ENCODE measurements at places on chromosomes 11 and 22.

- no peak for DNase-seq
Observed at GRCh38 chr11:128580612-128581011, 6.7 kb downstream of the ETS1 start.

DNA sequence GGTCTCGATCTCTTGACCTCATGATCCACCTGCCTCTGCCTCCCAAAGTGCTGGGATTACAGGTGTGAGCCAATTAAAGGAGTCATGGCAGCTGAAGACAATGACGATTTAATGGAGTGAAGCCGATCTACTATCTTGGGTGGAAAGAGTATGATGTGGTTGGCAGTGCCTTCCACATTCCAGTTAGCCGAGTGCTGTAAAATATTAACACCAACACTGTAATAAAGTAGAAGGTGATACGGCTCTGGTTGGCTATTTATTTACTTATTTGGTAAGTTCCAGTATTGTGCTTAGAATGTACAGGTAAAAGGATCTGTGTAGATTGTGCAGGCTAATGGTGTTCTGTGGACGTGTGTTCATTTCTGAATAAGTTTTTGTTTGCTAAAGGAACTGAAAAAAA, 149.6 kb upstream of the MTMR2 start:
- no peak for DNase-seq

- no peak for DNase-seq
Observed at GRCh38 chr11:102345904-102346303, 1.1 kb upstream of the BIRC2 start.

DNA sequence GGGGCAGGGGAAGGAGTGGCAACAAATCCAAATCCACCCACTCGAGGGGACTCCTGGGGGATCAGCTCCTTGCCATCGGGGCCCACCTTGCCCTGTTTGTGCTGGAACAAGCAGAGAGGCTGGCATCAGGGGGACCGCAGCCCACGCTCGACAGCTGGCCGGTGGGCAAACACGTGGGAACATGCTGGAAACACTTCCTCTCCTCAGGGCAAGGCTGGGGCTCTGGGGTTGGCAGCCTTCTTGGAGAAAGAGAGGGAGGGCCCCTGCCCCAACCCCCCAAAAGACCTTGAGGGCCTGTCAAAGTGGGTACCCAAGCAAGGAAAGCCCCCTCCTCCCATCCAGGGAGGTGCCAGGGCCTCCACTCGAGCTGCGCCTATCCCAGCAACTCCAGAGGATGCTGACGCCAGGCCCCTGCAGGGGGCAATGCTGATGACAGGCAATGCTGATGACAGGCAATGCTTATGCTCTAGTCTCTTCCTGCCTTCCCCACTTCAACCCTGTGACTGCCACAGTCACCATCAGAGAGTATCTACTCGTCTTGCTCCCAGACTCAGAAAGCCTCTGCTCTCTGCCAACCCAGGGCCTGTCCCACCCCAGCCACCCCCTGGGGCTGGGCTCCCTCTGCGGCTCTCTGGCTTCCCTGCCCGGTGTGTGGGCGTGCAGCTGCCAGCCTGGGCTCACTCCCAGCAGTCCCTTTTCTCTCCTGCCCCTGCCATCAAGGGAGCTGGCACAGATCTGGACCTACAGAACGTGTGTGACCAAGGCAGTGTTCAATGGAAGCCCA, 6.0 kb downstream of the ESS2 start:
- no peak for DNase-seq

DNA sequence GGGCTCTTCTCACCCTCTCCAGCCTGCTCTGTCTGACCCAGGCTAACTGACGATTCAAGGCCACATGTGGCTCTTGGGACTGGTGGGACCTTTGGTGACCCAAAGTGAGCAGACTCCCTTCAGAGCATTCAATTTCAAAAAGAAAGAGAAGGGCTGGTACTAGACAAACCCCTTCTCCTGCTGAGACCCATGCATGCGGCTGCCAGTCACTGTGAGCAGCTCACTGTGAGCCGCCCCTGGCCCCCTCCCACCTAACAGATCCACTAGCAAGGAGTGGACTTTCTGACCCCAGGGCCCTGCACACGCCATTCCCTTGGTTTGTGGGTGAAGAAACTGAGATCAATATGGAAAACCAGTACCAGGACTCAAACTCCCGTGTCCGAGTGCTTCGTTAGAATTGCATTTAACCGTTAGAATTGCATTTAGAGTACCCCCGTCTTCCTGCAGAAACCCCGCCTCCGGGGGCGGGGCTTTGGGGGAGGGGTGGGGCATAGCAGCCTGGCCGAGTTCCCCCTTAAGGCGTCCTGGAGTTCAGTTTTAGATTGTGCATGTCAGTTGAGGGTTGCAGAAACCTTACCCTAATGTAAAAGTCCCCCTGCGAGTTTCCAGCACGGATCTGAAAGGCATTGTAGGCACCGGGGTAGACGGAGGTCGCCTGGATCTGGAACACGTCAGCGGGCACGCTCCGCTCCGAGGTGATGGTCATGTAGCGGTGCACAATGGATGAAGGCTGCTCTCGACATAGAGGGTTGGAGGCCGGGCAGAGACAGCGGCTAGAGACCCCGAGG, 5.1 kb downstream of the EFEMP2 start:
- DNase-seq = no peak

GRCh38 chr22:29345932-29346331, 30.4 kb upstream of the RASL10A start:
- no peak for DNase-seq

- no peak for DNase-seq
Observed at GRCh38 chr11:68354148-68354872, 41.9 kb downstream of the LRP5 start.

- DNase-seq = peak; percentile 47
Observed at GRCh38 chr11:61026121-61027031, 54.9 kb downstream of the CD6 start.

- DNase-seq = no peak
Observed at GRCh38 chr11:11125618-11126017, 227.4 kb downstream of the CSNK2A3 start.

- no peak for DNase-seq
Observed at GRCh38 chr11:89177691-89178231, at the start of gene TYR. TYR (plus strand) TSS chr11:89177875; CDS start chr11:89177954, 79 bp downstream.

DNA sequence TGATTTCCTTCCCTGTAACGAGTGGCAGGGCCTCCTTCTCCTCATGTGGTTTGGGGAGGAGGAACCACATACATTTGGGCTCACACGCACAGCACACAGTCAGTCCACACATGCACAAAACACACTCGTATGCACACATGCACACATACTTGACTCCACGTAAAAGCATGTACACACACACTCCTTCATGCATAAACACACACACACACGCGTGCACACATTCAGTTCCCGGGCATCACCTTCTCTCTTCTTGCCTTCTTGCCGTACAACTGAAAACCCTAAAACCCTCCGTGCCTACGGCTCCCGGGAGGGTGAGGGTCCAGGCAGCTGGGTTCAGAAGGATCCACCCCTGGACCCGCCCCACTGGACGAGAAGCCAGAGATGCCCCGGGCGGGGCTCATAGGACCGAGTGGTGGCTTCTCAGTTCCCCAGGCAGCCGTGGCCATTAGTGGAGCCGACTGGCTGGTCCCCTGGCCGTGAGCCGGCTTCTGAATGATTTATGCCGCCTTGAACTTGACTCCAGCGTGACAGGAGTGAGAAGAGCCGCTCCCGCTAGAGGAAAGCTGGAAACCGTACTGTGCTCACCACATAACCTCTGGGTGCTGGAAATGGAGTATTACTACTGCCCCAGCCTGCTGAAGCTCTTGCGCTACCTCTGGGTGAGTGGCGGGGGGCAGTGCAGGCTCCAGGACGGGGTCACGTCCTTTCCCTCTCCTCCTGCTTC, 117.4 kb downstream of the KIAA1671 start:
- DNase-seq = no peak

DNA sequence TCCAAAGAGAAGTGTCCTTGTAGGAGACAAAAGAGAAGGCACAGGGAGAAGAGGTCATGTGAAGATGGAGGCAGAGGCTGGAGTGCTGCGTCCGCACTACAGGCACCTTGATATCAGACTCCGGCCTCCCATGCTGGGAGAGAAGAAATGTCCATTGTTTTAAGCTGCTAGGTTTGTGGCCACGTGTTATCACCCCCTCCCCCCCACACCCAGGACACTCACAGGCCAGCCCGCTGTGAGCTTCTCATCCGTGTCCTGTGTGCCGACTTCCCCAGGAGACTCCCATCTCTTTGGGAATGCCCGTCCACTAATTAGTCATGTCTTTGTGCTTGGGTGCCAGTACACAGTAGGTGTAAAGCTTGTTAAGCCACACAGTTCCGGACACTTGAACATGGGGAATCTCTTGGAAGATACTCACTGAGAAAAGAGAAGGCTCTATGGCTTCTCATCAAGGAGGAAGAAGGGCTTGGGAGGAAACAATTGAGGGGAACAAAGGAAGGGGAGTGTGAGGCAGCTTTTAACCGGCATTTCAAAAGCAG, 1234.7 kb downstream of the TBC1D22A start:
- DNase-seq = no peak

- DNase-seq = no peak
Observed at GRCh38 chr22:42630901-42631602, 9.3 kb downstream of the ATP5MGL start.

DNA sequence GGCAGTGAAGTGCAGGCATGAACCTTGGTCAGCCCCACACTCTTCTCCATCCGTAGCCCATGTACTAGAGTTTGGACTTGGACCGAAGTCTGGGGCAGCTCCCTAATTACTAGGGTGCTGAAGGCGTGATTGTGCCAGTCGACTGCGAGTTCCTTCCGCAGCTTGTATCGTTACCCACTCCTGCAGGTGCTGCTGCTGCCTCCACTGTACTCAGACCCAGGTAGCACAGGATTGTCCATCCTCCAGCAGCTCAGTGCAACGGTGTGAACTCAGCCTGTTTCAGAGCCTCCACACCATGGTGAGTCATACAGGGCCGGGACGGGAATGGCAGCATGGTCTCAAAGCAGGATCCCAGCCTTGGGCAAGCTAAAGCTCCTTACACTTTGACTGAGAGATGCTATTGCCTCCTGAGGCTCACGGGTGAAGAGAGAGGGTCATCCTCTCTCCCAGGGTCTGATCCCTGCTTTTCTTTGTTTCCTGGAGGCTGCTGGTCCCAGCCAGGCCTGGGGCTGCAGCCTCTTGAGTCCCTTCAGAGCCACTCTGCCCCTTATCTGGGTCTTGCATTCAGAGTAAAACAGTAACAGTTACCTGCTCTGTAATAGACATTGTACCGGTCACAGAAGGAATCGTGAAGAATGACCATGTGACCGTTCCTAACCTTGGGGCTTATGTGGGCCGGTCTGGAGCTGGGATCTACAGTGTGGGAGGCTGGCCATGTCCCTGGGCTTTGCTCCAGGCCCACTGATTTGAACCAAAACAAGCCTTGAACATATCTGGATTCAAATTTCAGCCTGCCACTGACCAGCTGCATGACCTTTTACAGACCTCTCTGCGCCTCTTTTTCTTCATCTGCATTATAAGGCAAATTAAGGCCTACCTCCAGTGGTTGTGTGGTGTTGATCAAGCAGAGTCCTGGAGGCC, 1.7 kb downstream of the TKFC start:
- DNase-seq = no peak

GRCh38 chr11:9266926-9267325, 1.8 kb upstream of the DENND5A start:
- DNase-seq = no peak

DNA sequence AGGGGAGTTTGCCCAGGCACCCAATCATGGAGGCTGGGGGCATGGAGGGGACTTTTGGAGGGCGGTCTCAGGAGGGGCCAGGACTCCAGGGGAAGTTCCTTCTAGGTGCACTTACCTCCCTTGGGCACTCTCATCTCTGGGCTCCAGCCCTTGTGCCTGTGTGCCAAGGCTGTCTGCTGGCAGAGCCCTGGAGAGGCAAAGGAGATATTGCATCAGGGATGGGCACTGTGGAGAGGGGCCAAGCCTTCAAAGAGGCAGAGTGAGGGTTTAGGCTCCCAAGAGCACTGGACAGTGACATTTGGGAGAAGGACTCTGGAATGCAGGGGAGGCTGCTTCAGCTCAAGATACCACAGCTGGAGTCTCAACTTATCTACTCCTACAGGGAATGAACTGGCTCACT, 32.2 kb upstream of the TFIP11 start:
- DNase-seq = no peak

GRCh38 chr22:39703928-39704639, 133.5 kb downstream of the CACNA1I start:
- DNase-seq = no peak

- no peak for DNase-seq
Observed at GRCh38 chr11:108835624-108836023, 170.8 kb downstream of the DDX10 start.

- no peak for DNase-seq
Observed at GRCh38 chr22:45814198-45814597, 142.6 kb downstream of the ATXN10 start.

GRCh38 chr22:35556666-35557065, 16.0 kb downstream of the RASD2 start:
- no peak for DNase-seq

GRCh38 chr11:96329855-96330510, 13.0 kb downstream of the MAML2 start:
- DNase-seq = no peak

DNA sequence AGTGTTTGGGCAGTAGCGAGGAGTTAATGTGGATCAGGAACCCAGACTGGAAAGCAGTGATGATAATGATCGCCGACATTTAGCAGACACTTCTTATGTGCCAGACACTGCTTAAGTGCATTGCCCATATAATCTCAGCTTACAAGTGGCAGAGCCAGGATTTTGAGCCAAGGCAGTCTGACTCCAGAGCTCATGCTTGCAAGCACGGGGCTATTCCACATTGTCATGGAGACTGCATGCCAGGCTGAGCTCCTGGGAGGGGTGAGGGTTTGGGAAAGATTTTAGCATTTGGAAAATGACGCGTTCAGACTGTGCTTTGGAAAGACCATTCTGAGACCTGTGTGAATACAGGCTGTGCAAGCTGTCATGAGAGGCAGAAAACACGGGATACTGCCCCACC, 302.7 kb downstream of the DDX10 start:
- DNase-seq = no peak

DNA sequence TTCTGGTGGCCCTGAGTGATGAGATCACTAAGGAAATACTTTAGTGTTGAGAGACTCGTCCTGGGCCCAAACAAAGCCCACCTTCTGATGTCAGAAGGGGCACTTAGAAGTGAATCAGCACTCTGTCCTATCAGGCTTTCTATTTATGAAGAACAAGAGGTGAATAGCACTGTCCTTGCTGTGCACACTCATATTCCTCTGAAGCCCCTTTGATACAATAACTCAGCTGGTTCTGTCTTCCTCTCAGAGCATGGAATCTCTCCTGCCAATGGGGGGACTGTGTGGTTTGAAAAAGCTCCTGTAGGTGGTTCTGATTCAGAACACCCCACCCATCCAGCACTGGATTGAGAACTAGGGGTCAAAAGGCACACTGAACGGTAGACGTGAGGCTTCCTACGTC, 348.1 kb downstream of the ETS1 start:
- no peak for DNase-seq
